Osteoblast (primary cell): ENCODE measurements at places on chromosomes 2 and 18. TPM values are rescaled to one million over a fixed set of nuclear protein-coding genes. Genes with fewer than 3 reads are reported as not detected.

Gene INPP4A
- 25.7 and 25.9 TPM in 2 replicates for total RNA-seq

Gene DSG1
- total RNA-seq = not detected in 2 replicates

Gene CYTIP
- 1.2 and 1.4 TPM in 2 replicates for total RNA-seq

Gene NOL4
- total RNA-seq = not detected in 2 replicates

Gene IKZF2
- total RNA-seq = 10.3 and 11.9 TPM in 2 replicates

Gene PDE11A
- total RNA-seq = under 0.01 and 0.36 TPM in 2 replicates

Gene EDAR
- total RNA-seq = not detected in 2 replicates

Gene SIX3
- total RNA-seq = not detected in 2 replicates

Gene CHRND
- not detected in 2 replicates for total RNA-seq

Gene CNRIP1
- total RNA-seq = 43.4 and 46.3 TPM in 2 replicates

Gene CFC1
- total RNA-seq = not detected in 2 replicates

Gene RAB17
- total RNA-seq = 0.36 TPM in 1 of 2 replicates, not detected in the other

DNA sequence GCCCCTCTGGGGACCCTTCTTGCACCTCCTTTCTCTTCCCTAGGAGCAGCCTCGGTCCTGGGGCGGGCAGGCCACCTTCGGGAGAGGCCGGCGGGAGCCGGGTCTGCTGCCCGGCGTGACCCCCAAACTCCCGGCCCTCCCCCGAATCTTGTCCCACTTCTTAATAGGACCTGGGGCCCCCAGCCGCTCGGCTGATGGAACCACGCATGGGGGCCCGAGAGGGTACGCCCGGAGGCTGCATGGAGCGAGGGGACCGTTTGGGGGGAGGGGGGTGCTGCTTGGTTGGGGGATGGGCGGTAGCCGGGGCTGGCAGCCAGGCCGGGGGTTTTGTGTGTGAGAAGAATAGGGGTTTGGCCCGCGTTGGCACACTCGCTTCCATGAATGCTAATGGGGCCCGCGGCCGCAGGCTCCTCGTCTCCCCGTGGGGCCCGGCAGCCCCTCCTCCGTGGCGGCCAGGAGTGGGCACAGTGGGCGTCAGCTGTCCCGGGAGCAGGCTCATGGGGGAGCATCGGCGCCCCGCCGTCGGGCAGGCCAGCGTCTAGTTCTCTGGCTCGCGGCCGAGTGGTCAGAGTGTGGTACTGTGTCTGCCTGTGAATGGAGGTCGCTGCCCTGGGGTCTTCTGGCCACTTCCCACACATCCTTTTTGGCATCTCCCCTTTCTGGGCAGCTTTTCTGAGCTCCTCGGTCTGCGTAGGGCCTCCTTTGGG, 1.0 kb downstream of the GAREM2 start:
- DNase-seq = peak; percentile 89

GRCh38 chr2:95270541-95271081, 3.6 kb upstream of the PROM2 start:
- DNase-seq = peak; percentile 71

GRCh38 chr2:235978022-235978421, 190.2 kb downstream of the GBX2 start:
- DNase-seq = no peak

DNA sequence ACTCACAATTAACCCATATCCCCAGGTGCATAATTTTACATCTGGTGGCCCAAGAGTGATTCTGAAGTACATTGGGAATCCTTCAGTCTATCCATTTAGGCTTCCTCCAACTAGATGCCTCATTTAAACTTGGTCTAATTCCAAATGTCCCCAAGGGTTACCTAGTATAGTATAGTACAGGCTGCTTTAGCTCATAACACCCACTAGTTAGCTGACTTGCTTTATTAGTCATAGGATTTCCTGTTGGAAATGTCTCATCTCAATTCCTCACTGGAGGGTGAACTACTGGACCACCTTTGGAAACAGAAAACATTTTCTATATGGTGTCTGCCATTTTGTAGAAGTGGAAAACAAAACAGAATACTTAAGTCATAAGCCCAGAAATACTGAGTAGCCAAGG, 202.5 kb upstream of the SESTD1 start:
- DNase-seq = no peak

DNA sequence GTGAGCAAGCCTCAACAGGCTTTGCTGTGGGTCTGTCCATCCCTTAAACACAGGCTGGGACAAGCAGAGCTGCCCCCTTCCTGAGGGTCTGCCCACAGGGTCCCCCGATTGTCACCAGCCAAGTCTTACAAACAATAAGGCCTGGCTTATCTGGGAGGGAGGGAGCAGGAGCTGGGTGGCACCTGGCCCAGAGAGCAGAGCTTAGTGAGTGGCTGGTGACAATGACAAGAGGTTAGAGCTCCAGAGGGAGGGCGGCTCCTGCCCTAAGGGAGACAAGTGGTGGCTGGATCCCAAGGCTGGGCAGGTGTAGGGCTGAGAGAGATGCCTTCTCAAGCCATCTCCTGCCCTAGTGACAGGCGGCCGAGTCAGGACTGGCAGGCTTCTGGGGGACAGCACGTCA, 125.5 kb downstream of the KLHL29 start:
- DNase-seq = no peak

DNA sequence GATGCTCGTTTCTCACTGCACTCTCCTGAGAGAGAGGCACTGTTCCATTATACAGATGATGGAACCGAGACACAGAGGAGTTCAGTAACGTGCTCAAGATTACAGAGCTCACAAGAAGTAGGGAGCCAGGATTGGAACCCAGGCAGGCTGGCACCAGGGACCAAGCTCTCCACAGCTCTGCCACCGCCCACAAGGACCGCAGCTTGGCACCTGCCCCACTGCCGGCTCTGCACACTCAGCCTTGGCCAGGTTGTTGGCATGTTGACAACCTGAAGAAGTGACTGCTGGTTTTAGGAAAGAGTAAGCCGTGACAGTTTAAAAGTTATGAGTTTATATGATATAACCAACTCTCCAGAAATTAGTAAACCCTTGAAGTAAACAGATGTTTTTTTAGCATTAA, 48.0 kb upstream of the ITM2C start:
- no peak for DNase-seq

DNA sequence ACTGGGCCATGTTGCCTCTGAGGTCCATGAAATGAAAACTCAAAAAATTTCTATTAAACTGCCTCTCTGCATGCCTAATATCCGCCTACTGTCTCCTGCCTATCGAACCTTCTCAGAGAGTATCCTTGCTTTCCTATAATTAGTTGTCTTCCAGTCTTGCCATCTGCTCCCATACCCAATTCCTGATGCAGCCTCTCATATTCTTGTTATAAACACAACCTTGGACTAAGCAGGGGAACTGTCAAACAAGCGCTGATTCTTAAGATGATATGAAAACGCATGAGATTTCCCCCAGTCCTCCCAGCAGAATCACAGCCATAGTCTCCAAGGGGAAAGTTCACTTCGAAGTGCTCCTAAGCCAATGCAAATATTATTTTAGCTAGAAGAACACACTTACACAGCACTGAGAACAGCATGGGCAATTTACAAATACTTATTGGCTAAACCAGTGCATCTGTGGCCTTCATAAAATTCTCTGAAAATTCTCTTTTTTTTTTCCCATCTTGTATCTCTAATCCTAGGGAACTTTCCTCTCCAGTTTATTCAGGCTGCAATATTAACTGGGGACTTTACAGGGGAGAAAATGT, 471.6 kb downstream of the MBD2 start:
- DNase-seq = no peak

GRCh38 chr18:45836242-45837205, 11.0 kb downstream of the SIGLEC15 start:
- DNase-seq = no peak

DNA sequence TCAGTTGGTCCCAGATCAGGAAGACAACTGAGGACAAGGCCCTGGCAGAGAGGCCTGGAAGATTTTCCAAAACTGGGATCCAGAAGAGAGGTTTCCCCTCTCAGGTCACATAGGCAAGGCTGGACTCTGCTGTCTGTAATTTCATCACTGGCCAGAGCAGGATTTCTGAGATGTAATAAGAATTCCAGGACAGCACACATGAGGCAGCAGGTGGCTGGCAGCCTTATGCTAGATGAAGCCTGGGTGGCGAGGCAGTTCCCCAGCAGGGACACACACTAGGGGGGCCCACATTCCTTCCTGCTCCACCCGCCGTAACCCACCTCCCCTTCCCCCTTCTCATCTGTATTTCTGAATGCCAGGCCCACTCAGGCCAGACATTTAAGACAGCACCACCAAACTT, 98.6 kb downstream of the HNRNPLL start:
- DNase-seq = no peak

DNA sequence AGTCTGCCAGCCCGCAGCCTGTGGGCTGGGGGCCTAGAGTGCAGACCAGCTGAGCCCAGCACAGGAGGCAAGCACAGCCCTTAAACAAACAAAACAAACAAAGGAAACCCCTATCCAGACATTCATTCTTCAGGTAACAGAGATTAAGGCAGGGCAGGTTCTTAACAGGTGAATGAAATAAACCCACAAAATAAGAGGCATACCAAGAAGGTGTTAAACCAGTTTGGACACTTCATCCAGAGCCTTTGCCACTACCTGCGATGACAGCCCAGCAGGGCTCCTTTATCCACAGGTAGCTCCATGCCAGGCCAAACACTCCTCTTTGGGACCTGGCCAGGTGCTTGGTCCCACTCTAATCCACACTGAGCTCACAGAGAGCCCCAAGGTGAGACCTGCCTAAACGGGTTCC, 209.7 kb upstream of the SIX2 start:
- no peak for DNase-seq

- peak; percentile 95 for DNase-seq
Measured at GRCh38 chr2:55282110-55282917, 13.3 kb upstream of the MTIF2 start.

DNA sequence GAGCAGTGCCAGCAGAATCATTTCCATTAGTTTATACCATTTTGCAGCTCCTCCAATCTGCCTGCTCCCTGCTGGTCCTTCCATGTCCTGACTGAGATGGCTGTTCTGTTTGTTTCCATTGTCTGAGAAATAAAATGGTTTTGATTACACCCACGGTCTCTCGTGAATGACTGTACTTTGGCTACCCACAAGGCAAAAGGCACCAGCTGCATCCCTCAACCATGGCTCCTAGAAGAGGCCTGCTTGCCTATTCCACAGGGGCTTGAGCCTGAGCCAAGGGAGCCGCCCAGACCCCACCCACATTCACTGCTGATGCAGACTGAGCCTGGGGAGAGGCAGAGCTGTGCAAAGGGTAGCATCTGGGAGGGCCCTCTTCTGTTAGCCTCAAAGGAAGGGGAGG, 31.2 kb downstream of the MARCHF4 start:
- DNase-seq = no peak

- no peak for DNase-seq
Measured at GRCh38 chr2:241300000-241300399, 15.5 kb downstream of the HDLBP start.

GRCh38 chr2:135676031-135676430, 65.6 kb upstream of the UBXN4 start:
- DNase-seq = no peak

- DNase-seq = no peak
Measured at GRCh38 chr2:227933884-227934283, 62.5 kb downstream of the DAW1 start.

DNA sequence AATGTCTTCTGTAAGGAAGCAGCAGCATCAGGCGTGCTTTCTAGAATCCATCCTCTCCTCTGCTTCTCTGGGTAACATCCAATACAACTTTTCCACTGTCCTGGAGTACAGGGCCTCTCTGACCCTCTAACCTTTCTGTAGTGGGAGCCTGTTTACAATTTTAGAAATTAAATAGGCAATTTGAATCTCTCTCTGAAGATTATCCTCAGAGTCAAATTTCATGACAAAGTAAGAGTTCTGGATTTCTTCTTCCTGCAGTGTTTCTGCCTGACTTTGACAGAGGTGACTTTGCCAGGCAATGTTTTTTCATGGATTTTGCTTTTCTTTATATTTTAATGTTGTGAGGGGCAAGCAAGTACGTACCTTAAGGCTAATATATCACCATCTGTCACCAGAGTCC, 558.4 kb downstream of the PARD3B start:
- DNase-seq = no peak

- no peak for DNase-seq
Measured at GRCh38 chr2:124566518-124566970, 541.5 kb downstream of the CNTNAP5 start.

- no peak for DNase-seq
Measured at GRCh38 chr2:230899287-230899686, 25.8 kb downstream of the GPR55 start.

GRCh38 chr2:25257032-25257552, 84.6 kb downstream of the DNMT3A start:
- DNase-seq = peak; percentile 80

DNA sequence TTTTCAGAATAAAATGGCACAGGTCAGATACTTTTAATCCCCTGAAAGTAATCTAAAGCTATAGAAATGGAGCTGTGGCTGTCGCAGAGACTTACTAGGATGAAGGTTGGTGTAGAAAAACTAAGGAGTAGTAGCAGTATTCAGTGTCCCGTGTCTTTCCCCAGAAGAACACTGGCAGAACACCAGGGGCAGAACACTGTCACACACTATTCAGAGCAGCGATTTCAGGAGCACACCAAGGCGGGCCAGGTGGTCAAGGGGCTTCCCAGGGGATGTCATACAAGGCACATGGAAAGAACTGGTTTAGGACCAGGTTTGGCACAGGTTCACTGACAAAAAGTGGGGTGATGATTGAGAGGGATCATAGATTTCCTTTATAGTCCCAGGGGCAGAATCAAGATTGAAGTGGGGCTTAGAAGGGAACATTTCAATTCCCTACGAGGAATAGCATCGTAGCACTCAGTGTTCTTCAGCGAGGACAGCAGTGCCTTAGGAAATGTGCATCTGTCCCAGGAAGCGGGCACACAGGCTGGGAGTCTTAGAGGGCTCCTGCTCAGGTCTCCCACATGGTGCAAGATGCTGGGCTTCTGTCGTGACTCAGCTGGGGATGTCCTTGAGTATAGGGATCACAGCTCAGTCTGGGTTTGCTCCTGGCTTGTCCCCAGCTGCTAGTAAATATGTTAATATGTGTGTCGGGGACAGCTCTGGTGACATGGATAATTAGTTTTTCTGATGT, 22.6 kb downstream of the BCL2L11 start:
- DNase-seq = no peak

GRCh38 chr18:59839246-59839645, 60.5 kb upstream of the PMAIP1 start:
- DNase-seq = no peak

DNA sequence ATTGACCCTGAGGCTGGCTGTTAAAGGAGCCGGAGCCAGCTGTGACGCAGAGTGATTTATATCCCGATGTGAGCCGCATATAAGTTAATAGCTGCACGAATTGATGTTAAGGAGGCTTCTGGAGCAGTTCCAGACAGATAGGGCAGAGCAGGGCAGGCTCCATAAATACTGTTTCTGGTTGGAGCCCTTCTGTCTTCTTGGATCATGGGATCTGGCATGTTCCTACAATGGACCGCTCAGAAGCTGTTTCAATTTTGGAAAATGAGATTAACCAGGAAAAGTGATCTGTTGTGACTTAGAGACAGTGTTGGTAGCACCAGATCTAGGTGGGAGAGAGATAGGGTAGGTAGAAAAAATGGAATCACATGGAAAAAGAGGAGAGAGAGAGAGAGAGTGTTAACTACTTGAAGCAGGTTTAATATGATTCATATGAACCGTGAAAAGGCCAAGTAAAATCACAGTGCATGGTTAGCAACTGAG, 4.8 kb upstream of the IGFBP5 start:
- DNase-seq = no peak

DNA sequence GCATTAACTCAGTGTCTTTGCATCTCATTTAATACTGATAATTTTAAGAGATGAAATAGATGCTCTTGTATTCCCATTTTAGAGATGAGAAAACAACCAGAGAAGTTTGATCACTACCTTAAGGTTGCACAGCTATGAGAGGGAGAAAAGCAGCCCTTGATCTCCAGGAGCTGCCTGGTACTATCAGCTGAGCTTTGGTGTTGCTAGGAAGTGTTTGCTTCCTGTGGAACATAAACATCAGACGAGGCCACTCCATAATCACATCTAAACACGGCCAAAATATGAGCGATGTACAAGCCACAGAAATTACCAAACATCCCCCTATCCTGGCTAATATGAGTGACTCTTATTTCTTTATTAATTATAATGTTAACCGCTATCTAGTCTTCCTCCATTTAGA, 620 bp upstream of the WDFY1 start:
- no peak for DNase-seq
